Activated T-helper 1 cell treated with anti-CD3 and anti-CD28 coated beads, Interleukin-2, amount 50 U/mL, for 16 hours (primary cell): ENCODE measurements at places on chromosomes 3 and 15.

DNA sequence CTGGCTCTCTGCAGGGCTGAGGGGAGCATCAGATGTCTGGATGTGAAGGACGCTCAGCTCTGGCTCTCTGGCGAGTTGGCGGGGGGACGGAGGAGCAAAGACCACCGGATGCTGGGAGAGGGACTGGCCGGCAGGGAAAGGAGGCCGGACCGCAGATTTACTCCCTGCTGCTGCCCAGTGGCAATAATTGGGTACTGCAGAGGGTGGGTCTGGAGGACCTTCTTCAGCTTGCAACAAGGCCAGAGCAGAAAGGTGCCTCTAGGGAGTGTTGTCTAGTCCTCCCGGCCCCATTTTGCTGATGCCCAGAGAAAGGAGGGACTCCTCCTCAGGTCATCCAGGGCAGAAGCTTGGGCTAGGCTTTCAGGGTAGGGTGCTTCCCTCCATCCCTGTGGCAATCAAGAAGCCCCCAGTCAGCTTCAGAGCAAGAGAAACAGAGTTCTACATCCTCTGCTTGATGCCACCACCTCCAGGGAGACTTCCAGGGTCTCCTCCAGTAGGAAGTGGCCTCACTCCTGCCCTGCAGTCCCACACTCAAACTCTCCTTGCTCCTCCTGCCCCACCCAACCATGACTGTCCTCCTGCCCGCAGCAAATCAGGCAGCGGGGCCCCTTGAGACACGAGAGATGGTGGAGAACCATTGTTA, 20.3 kb upstream of the CSPG4 start:
- no peak for DNase-seq

DNA sequence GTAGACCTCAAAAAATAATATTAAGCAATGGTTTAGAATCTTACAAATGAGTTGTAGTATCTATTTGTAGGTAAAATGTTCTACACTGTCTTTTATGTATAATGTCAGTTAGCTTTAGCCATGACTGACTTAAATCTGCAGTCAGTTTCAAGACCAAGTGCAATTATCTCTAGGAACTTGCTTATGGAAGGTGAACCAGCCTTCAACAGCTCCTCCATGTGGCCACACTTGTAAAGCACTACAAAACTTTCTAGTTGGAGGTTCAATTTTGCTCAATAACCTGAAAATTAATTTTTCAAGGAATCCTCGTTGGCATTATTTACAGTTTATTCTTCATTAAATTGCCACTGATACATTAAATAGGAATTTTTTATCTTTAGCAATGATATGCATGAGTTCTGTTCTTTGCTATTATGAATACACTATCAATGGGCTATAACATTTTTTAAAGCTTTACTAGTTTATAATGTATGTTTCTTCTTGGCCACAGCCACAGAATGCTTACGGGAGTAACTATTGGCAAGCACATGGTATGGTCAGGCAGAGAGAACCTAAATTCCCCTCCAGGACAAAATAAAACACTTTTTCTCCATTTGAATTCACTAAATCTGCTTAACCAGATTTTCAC, 315.3 kb upstream of the UBE2E2 start:
- no peak for DNase-seq

- DNase-seq, result no peak
Observed at GRCh38 chr3:153343988-153344782, 182.2 kb downstream of the RAP2B start.

DNA sequence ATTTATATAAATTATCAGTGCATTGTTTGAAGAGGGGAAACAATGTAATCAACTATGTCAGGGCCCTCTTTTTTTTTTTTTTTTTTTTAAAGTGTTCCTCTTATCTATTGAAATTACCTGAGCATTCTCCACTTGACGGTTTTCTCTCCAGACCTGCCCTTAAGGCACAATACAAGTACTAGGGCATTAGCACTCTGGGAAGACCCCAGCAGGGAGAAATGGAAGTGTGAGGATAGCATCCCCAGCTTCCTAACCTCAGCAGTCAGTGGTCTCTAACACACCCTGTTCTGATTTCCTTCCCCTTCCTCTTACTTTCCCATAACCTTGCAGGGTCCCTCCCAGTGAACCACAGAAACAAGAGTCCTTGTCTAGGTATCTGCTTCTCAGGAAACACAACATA, 458.3 kb upstream of the ARL6 start:
- no peak for DNase-seq

DNA sequence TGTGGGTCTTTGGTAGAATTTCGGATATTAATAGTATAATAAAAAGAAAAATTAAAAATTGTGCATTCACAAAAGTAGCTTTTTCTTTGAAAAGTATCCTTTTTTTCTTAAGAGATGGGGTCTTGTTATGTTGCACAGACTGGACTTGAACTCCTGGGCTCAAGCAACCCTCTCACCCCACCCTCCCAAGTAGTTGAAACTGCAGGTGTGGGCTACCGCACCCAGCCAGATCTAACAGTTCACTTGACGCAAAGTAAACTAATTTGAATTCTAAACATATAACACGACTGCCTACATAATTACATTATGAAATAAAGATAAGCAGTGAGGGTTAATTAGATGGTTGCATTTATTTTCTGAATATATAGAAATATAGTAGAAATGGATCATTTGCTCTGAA, 10.7 kb downstream of the FAM98B start:
- no peak for DNase-seq

DNA sequence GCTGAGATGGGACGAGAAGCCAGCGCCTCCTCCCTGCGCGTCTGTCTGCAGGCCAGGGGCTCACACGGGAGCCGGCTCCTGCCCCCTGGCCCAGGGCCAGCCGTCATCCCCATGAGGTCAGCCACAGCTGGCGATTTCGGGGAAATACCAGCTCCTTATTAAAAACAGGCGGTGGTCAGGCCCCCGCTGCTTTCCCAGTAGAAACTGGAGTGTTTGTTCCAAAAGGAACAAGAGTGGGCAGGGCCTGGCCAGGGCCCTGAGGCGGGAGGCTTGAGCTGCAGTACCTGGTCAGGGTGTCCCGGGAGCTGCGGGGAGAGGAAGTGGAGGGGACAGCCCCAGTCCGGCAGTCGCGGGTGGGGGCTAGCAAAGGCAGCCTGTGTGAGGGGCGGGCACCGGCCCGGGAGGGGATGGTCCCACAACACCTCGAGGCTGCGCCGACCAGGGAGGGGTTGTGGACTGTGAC, 17.8 kb downstream of the MYL3 start:
- peak; percentile 3 for DNase-seq

DNA sequence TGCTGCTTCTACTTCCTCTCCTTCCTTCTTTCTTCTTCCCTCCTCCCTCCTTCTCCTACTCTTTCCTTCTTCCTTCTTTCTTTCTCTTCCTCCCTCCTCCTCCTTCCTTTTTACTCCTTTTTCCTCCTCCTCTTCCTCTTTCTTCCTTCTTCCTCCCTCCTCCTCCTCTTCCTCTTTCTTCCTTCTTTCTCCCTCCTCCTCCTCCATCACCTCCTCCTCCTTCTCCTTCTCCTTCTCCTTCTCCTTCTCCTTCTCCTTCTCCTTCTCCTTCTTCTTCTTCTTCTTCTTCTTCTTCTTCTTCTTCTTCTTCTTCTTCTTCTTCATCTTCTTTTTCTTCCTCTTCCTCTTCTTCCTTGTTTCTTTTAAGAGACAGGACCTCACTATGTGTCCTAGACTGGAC, 224.0 kb downstream of the NR2F2 start:
- DNase-seq, result no peak

DNA sequence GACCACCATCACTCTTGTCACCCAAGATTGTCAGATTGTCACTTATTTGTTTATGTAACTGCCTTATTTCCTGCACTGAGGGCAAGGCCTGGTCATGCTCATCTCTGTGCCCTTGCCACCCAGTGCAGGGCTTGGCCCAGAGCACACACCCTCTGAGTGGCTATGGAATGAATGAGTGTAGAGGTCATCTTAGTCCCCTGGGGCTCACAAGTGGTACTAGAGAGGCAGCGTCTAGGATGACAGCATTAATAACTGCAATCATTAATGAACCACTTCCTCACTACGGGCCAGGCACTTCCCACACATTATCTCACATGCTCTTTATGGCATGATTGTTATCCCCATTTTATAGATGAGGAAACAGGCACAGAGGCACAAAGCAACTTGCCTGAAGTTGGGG, 117.0 kb downstream of the SMAD6 start:
- no peak for DNase-seq

DNA sequence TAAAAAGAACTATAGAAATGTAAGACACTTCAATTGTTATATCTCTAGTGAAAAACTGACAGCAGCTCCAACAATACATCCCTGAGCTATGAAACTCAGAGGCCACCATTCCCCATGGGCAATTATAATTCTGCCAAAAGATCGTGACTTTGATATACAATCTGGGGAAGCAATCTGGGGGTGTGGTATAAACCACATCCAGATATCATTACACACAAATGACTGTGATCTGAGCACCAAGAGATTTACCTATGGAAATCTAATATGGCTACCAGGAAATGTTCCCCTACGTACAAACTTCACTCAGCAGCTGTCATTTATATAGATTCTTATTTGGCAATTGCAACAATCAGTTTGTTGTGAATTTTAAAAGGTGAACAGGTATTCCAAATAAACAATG, 110.3 kb downstream of the FRMD5 start:
- DNase-seq, result no peak

GRCh38 chr3:10085738-10086137, 22.3 kb downstream of the FANCD2OS start:
- DNase-seq, result no peak

DNA sequence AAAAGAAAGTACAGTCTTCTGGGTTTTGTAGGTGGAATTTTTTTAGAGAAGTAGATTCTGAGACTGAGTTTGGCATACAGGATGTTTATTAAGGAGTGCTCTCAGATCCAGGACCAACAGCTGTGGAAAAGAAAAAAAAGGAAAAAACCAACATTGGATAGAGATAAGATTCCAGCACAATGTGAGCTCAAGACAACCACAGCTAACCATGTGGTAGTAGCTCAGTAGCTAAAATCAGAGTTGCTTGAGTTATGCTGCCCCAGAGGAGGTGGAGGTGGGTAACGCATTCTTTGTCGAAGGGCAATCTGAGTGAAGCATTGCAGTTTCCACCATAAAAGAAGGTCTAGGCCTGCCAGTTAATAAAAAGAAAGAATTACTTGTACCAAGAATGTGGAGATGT, 904.3 kb downstream of the NSUN3 start:
- DNase-seq, result no peak

GRCh38 chr3:132596326-132596725, 744 bp upstream of the ACKR4 start:
- DNase-seq, result no peak

GRCh38 chr3:184914628-184915027, 102.7 kb downstream of the VPS8 start:
- no peak for DNase-seq

- DNase-seq, result no peak
Observed at GRCh38 chr15:48889925-48890324, 12.0 kb downstream of the EID1 start.

DNA sequence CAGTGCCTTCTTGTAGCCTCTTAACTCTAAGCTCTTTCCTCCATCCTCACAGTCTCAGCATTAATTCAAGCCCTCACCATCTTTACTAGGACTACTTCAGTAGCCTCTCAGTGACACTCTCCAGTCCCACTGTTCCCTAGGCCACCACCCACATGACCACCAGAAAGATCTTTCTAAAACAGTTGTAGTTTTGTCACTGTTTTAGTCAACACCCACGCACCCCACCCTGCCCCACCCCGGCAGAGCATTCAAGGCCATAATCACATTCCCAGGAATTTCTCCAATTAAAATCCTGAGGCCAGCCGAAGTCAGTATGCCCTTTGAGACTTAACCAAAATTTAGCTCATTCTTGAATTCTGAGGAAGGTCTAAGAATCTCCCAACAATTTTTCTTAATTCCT, 31.2 kb upstream of the PSMD6 start:
- no peak for DNase-seq

DNA sequence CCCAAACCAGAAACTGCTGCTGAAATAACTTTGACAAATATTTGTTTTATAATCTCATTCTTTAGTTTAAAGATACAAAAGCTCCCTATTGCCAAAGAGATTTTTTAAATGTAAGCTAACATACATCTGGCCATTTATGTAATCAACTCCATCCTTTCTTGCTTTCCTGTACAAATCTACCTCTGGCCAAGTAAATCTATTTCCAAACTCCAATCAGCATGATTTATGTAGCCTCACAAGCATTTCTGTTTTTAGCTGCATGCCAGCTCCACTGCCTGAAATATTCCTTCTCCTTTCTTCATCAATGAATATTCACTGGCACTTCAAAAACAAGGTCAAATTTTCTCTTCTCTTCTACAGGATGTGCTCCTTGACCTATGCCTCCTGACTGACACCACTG, 80.0 kb downstream of the SHOX2 start:
- DNase-seq, result no peak
